RPMI8226 (cell line): ENCODE measurements at places on chromosomes 5 and 9.

GRCh38 chr5:159780246-159780645, 136.0 kb upstream of the ADRA1B start:
- DNase-seq = no peak

DNA sequence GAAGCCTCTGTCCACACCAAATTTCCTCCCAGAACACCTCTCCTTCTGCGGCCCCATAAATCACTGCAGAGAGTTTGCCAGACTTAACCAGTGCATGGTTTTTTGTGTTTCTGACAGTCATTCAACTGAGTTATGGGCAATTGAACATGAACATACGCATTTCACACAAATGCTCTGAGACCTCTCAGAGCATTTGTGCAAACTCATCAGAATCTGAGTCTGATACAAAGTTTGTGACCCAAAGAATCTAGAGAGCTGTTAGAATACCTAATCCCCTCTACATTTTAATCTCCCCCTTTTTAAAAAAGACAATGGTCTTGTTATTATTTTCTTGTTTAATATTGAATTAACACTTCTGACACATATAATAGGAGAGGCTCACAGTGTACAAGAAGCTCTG, 416.9 kb upstream of the SMARCA2 start:
- DNase-seq = no peak

DNA sequence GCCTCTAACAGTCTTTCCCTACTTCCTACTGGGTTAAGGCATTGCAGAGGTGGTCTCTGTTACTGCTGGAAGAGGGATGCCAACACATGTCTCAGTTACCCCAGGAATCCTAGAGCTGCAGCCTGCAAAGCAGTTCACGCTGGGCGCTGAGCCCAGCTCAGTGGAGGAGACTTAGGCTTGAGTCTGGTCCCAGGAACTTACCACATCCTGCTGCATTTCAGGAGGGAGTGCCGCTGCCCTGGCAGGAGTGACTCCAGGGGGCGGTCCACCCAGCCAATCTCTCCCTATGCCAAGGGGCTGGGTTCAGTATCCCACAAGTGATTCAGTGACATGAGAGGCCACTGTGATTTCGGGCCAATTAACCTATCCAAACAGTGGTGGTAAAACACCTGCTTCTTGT, 7.6 kb downstream of the TTC16 start:
- DNase-seq = no peak

- peak; percentile 14 for DNase-seq
Observed at GRCh38 chr9:16221822-16222547, 648.5 kb downstream of the BNC2 start.

- DNase-seq = peak; percentile 97
Observed at GRCh38 chr9:134067904-134068743, at the start of gene BRD3. TSS of gene BRD3 (minus strand) at chr9:134068026. CDS start at chr9:134053477, 14,549 bp downstream.

- no peak for DNase-seq
Observed at GRCh38 chr9:14323985-14324650, 10.2 kb upstream of the NFIB start.

DNA sequence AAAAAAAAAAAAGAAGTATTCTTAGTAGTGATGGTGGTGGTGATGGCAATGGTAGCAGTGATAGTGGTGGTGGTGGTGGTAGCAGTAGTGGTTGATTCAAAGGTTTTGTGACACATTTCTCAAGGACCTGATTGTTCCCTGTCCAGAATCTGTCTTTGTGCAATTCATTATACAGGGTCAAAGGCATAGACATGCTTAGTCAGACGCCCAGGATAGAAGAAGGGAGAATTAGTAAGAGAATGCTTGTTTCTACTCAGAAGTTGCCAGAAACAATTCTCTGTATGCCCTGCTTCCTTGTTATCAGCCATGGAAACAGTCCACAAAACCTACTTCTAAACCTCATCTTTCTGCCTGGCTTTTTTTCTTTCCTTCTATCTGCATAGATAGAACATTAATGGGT, 89.4 kb downstream of the SLC44A1 start:
- DNase-seq = no peak

- DNase-seq = no peak
Observed at GRCh38 chr5:1299511-1299850, 4.6 kb upstream of the TERT start.

DNA sequence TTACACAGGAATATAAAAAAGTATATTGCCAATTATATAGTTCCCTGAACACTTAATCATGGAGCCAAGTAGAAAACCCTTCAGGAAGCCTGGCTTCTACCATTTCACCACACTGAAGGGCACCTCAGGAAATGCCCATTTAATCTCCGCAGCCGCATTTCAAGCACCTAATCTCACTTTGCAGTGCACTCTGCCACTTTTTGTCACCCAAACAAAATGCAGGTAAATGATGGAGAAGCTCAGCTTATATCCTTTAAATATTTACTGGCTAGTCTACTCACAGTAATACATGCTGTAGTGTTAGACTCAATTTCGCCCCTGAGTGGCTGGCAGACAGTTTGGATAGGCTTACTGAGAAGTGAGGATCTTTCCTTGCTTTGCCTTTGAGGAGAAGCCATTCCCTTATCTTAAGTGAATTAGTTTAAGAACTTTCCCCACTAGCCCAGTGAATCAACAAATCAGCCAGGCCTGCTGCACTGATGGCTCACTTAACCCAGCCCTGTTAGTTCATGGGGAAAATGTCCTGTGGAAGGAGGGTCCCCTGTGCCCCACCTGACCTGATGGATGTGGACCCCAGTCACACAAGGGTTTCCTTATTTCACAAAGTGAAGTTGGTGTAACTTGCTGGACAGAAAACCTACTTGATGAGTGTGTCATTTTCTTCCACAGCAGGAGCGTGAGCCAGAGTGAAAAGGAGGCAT, 209.7 kb downstream of the CAAP1 start:
- DNase-seq = no peak

GRCh38 chr5:157820593-157821252, 38.2 kb downstream of the CLINT1 start:
- DNase-seq = peak; percentile 57

- no peak for DNase-seq
Observed at GRCh38 chr5:116237917-116238500, 153.2 kb downstream of the COMMD10 start.

- peak; percentile 3 for DNase-seq
Observed at GRCh38 chr5:25568989-25569625, 924.3 kb upstream of the CDH10 start.

GRCh38 chr5:66518753-66519152, 77.4 kb upstream of the MAST4 start:
- DNase-seq = no peak

GRCh38 chr5:110342683-110343082, 383.8 kb downstream of the TMEM232 start:
- no peak for DNase-seq

- DNase-seq = no peak
Observed at GRCh38 chr5:149466457-149466972, 84.7 kb downstream of the CSNK1A1 start.

- DNase-seq = peak; percentile 16
Observed at GRCh38 chr5:6576861-6577501, 55.9 kb downstream of the NSUN2 start.

- DNase-seq = no peak
Observed at GRCh38 chr9:109733690-109734089, 46.3 kb upstream of the PALM2AKAP2 start.

GRCh38 chr9:98790134-98790841, 6.1 kb downstream of the ANKS6 start:
- DNase-seq = no peak

GRCh38 chr9:106503759-106504158, 359.2 kb upstream of the ZNF462 start:
- DNase-seq = no peak

DNA sequence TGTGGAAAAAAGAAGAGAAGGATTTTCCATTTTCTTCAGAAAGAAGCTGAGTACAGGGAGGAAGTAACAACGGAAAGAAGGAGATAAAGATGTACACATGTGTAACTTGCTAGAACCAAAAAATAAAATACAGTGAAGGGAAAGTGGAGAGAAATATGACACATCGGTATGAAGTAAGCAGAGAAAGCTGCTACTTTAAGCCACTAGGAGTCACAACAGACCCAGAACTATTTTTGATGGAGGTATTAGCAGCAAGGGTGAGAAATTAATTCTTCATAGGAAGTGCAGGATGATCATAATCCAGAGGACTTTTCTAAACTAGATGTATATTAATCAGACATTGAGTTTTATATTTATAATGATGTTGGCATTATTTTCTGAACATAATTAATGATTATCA, 88.5 kb downstream of the FAM174A start:
- DNase-seq = peak; percentile 60

DNA sequence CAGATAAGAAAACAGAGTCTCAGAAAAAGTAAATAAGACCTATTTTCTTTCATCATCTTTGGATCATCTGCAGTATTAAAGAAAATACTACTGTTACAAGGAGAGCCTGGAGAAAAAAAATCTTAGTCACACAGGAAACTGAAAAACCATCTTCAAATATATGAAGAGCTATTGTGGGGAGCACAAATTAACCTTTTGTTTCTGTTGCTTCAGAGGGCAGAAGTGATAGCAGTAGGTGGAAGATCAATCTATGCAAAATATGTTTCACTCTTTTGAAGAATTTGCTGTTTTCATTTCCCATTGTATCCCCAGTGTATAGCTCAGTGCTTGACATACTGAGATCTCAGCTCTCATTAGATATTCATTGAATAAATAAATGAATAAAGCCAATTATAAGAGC, 13.1 kb upstream of the CEMIP2 start:
- no peak for DNase-seq

DNA sequence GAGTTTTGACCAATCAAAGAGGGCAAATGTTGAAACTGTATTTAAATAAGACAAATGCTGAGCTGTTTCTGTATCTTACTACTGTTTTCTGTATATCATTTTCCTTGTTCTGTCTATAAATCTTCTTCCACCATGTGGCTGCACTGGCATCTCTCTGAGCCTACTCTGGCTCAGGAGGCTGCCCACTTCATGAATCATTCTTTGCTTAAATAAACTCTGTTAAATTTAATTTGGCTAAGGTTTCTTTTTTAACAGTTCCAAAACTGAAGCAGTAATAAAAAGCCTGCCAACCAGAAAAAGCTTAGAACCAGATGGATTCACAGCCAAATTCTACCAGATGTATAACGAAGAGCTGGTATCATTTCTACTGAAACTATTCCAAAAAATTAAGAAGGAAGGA, 40.2 kb upstream of the TAS2R1 start:
- DNase-seq = no peak

DNA sequence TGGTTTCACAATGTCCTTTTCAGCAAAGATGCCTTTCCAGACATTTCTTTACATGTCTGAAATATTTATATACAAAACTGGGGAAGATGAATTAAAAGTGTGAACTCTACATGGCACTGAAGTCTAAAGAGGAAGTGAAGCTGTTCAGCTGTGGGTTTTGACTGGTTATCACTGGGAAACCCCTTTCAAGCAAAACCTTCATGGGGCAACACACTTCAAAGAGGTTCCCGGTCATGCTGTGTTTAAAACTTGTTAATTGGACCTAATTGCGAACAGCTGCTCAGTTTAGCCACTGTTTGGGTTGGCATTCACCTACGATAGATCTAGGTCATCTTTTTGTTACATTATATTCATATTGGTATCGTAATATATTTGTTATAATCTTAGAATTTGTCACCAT, 20.0 kb upstream of the GDNF start:
- peak; percentile 39 for DNase-seq

DNA sequence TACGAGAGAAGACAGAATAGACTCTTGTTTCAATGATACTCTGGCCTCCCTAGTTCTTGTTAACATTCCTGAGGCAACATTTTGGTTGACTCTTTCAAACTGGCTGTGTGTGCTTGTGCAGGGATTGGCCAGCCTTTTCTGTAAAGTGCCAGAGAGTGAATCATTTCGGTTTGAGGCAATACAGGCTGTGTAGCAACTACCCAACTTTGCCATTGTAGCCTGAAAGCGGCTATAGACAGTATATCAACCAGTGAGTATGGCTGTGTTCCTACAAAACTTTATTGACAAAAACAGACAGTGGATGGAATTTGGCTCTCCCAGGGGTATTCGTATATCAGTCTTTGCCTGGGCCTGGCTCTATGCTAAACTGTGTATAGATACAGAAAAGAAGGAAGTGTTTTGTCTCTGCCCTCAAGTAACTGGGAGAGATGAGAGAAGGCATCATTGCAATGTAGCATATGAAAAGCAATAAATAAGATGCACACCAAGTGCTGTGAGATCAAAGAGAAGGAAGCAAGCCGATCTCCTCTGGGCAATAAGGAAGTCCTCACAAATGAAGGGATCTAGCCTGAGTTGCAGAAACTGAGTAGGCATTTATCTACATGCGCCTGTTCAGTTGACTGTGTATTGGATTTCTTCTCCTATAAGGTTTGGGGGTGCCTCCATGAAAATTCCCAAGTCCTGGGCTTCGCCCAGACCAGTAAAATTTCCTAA, 568.0 kb upstream of the KLF4 start:
- no peak for DNase-seq

DNA sequence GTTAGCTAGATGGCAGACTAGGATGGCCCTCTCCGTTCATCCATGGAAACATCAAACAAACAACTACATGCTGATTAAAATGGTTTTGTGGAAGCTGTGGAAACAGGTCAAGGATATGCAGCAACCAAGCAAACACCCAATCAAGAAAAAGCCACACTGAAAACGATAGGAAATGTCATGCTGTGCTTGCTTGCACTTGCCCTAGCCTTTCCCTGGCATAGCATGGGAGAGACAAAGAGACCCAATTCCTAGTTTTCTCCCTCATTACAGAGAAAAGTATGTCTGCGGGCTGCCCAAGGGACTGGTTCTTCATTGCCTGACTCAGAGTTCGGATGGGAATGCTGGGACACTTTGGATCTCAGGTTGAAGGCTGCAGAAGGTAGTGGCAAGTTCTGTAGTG, 98.7 kb downstream of the FANCC start:
- DNase-seq = no peak

- no peak for DNase-seq
Observed at GRCh38 chr9:75992482-75993206, 102.2 kb downstream of the PCSK5 start.

- DNase-seq = no peak
Observed at GRCh38 chr5:53200306-53200705, 90.7 kb upstream of the MOCS2 start.

DNA sequence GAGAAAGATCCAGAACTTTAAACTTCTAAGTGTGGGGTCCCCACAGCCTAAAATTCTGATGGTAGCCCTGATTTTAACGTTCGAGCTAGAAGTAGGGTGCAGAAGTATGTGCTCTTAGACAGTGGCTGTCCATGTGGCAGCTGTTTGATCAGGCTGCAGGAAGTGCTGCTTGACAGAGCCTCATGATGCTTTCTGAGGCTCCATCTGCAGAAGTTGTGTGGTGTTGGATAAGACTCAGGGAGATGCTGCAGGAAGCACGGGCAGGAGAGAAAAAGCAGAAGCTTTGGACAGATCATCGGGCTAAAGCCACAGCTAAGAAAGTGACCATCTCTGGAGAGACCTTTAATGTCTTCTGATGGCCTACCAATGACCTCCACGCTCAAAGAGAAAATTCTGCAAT, 8.1 kb downstream of the MTMR12 start:
- no peak for DNase-seq

DNA sequence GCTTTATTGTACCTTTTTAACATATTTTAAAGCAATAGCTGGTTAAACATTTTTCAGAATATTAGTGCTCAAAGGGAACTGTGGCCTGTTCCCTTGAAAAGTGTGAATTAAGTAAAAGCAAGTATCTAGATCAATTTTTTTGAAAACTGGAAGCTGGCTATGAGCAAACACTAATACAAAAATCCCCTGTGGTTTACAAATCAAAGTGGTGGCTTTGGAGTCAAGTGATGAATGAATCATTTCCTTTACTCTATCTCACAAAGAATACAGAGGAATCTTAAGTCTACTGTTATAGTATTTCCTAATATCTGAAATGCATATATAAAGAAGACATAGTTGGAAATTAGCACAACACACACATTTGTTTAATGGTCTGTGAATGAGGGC, 212.4 kb upstream of the C9orf72 start:
- no peak for DNase-seq
